ENCODE measurements at places on chromosomes 5 and 9.
A peak's percentile ranks its signal among the peaks of the same experiment; 100 is the strongest.

- DNase-seq: no peak
Measured at GRCh38 chr9:97310896-97311295, 3.4 kb downstream of the CCDC180 start.

DNA sequence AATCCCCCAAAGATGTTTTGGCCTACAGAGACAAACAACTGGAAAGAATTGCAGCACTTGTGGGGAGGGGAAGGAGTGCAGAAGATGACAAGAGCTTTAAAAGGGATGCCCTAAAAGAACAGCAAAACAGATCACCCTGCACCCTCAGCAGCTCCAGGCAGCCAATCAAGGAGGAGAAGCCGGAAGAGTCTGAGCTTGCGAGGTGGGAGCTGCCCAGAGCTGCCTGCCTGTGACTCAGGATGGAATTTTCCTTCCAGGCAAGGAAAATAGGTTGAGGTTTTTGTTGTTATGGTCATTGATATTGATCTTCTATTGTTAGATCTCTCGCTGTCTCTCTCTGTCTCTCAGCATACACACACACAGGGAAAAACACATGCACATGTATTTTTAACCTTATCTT lies 70.3 kb upstream of the MAP1B start:
- no peak for DNase-seq

- no peak for DNase-seq
Measured at GRCh38 chr9:28503573-28503972, 930.3 kb upstream of the C9orf72 start.

GRCh38 chr9:13885258-13885657 lies 428.7 kb downstream of the NFIB start:
- DNase-seq: no peak

GRCh38 chr9:125447202-125447802 lies 185.7 kb downstream of the GAPVD1 start:
- DNase-seq: no peak

DNA sequence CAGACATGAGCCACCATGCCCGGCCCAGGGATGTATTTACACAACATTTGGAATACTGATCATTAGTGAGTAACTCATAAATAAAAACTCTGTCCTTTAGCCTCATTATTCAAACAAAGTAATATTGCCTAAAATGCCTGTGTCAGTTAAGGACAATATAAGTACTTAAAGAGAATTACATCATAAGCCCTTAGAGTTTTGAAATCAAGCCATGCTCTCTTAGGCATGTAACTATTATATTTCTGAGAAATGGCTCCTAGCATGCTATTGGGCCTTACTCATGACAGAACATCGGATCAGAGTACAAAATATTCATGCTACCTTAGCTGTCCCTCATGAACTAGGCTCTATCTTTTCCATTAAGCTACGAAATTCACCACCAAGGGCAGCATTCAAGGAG lies 309.3 kb downstream of the CHSY3 start:
- DNase-seq: no peak

DNA sequence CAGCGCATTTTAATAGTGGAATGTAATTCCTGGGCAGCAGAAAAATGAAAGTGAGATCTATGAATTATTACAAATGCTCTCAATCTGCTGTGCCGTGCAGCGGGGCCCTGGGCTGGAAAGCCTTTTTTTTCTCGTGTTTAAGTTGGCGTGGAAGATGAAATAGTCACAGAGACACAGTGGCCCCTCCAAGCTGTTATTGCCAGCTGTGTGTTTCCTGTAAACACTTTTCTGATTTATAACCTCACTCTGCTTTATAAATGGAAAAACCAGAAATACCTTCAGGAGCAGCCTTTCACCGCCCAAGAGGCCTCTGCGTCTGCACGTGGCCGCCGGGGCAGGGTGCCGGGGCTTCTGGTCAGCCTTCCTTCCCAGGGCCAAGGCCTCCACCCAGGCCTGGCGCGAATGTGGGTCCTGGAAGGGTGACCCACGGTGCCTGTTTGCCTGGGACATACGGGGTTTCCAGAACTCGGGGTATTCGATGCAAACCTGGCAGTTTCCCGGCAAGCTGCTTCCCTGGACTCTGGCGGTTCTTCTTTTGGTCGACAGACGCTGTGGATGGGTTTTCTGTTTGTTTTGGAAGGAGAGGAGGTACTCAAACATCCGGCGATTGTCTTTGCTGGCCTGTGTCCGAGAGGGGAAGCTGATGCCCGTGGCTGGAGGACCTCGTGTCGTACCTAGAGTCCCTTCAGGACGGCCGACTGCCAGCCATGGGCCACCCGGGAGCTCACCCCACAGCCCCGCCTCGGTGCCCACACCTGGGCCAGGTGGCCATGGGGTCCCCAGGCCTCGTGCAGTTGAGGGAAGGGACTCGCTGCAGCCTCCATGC lies 256.7 kb downstream of the PARP8 start:
- no peak for DNase-seq

DNA sequence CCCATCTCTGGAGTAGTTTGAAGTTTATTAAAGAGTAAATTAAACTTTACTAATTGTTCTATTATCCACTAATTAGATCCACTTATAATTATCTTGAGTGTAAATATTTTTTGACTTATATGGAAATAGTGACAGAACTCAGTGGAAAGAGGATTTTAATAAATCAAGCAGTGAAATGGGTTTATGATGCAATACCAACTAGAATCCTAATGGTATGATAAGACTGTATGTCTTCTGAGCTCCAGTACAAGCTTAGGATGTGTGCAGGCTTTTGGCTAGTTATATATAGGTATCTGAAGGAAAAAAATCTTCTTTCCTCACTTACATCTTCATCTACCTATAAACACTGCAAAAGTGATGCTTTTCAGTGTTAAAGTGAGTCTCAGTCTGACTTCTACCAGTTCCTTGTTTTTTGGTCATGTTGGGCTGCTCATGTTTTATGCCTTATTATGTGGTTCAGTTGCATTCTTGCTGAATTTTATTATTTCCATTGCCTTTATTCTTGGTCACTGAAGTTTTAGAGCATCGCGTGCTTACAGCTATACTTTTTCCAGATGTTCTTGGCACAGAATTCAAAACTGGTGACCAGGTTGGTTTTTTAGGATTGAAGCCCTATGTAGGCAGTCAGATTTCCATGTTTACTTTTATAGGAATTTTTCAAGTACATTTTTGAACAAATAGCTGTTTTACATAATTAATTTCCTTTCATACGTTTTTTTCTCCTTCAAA lies 30.5 kb downstream of the XRCC4 start:
- DNase-seq: no peak

GRCh38 chr5:169050636-169051035 lies 250.3 kb downstream of the SLIT3 start:
- DNase-seq: no peak

DNA sequence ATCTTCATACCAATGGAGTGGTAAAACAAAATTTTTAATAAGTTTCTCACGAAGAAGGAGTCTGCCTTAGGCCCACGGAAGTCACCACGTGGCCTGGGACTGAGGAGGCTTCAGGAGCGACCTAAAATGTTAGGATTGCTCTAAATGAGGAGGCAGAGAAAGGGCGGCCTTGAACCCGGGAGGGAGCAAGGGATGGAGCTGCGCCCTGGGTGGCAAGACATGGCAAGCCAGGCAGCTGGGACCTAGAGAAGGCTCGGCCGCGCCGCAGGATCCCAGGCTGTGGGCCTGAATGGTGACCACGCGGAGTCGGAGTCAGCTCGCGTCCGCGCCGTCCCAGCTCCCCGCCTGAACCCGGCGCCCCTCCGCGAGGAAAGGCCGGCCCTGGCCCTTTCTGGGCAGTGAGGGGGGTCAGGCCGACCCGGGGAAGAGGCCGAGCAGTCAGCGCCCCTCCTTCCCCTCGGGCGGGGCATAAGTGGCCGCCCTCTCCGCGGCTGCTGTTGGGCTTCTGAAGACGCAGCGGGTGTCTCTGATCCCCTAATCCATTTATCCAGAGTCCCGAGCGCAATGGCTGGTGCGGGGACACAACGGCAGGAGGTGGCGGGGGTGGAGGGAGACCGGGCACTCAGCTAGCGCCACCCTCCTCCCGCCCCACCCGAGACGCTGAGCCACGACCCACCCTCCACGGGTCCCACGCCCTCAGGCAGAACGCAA lies 10.6 kb downstream of the IRX1 start:
- DNase-seq: no peak

GRCh38 chr5:50964746-50965653 lies 298.6 kb downstream of the PARP8 start:
- DNase-seq: no peak

DNA sequence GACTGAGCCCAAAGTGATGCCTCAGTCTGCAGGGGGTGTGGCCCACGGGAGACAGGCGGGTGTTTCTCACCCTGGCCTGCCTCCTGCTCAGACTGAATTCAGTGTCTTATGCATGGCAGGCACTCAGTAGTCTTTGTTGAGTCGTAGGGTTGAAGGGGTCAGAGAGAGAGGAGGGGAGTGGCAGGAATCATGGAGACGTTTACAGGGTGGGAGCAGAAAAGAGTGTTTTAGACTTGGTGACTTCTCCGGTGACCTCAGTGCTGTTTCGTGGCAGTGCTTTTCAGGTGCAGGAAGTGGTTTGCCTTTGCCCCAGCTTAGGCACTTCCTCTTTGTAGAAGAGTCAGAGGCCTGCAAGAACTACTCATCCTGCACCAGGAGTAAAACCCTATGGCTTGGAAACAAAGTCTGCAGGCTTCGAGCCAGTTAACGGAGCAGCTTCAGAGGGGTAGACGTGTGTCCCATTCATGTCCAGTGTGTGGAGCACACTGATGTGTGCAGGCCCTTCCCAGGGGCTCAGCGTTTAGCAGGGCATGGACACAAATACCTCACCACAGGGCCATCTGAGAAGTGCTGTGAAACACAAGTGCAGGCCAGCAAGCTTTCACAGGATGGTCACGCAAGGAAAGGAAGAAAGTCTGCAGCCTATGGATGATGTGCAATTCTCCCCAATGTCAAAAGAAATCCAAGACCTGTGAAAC lies 24.5 kb upstream of the SEMA4D start:
- DNase-seq: no peak

GRCh38 chr5:153818626-153819025 lies 220.1 kb downstream of the FAM114A2 start:
- no peak for DNase-seq

DNA sequence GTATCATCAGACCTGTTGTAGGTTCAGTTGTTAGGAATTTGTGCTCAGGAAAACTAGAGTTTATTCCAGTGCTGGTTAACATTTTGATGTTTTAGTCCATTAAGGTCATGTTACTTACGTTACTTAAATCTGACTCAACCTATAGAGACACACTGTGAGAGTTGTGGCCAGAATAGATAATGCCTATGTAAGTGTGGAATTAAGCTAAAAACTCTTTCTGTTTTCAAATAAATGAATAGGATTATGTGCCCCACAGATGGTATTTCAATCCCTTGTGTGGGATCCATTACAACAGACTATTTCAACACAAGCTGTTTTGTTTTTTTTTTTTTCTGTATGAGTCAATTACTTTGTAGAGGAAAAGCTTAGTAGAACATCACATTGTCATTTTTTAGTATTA lies 68.1 kb downstream of the MEGF10 start:
- peak; percentile 19 for DNase-seq

GRCh38 chr5:37876943-37877342 lies 37.1 kb upstream of the GDNF start:
- DNase-seq: no peak

DNA sequence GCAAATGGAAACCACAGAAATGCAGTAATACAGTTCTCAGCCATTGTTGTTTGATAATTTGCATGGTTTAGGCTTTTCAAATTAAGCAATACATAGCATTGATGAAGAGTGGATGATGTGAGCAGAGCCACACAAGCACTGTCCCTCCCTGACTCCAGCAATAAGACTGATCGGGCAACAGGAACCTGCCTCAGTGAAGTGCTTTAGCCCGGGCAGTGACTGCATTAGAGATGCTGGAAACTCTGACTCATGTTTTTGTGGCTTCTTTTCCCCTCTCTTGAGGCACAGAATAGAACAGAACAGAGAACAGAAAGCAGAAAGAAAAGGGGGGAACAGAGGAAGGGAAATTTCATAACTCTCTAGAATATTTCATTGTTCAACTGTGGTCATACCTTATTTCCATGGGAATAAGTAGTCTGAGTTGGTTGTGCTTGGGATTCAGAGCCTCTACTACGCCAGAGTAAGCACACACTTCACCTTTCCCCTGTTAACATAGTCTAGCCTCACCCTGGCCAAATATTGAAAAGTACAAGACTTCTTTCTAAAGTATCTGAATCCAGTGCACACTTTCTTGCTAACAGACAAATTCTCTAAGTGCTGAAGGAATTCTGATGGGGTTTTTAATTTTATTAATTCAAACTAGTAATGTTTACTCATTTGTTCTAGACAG lies 164.8 kb upstream of the VCAN start:
- no peak for DNase-seq

DNA sequence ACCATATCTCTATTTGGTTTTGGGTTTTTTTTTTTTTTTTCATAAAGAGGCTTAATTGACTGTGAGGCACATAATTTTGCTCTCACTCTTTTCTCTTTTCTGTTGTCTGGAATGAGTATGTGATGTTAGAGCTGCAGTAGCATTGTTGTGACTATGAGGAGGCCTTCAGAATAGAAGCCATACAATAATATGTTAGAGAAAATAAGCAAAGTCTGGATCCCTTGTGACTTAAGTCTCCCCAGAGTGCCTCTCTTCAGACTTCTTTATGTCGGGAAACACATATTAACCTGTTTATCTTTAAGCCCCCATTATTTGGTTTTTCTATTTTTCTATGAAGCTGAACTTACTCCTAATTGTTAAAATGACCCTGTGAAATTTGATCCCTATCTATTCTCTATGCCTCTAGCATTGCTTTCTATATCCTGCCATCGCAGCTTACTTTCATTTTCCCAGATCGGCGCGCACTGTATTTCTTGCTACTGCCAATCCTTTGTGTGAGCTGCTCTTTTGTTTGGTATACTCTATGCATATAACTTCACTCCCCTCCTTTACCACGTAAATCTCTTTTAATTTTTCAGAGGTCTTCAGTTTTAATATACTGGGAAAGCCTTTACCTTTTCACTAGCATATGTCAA lies 372.5 kb upstream of the KCNN2 start:
- DNase-seq: no peak

DNA sequence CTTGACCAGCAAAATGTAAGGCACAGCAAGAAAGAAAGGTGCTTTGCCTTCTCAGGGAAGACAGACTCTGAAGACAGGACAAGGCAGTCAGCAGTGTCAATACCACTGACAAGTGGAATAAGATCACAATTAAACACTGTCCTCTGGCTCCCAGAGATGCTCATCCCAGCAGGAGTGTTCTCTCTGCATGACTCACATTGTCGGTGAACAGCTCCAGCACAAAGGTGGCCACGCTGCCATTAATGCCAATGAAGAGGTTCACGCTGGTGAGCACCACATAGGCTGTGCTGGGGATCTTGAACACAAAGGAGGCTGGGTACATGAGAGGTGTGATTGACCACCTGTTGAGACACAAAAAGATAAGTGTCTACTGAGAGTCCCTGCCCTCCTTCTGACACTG lies 31.9 kb downstream of the NIPSNAP3B start:
- DNase-seq: no peak

DNA sequence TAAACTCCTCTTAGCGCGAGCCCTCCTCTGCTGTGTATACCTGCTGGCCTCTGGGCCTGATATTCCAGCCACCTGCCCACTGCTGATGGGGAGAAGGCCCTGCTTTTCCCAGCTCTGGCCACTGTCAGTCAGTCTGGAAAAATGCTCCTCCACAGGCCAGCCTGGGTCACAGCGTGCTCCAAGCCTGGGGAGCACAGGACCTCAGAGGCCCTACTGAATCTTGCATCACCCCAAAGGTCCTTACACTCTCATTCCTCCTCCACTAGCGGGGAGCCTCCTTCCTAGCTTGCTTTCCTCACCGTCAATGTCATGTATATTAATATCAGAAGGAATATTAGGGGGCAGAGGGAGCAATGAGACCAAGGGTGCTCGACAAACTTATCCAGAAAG lies 73.7 kb downstream of the SHB start:
- no peak for DNase-seq

- no peak for DNase-seq
Measured at GRCh38 chr5:132411304-132412013, 41.9 kb downstream of the SLC22A5 start.

Measured in NCI-H1694 (cell line).